Stimulated activated CD8-positive, alpha-beta memory T cell treated with anti-CD3 and anti-CD28 coated beads, Interleukin-2, amount 100 ng/mL, for 1 hour (primary cell): ENCODE measurements at places on chromosomes 7 and 10.

DNA sequence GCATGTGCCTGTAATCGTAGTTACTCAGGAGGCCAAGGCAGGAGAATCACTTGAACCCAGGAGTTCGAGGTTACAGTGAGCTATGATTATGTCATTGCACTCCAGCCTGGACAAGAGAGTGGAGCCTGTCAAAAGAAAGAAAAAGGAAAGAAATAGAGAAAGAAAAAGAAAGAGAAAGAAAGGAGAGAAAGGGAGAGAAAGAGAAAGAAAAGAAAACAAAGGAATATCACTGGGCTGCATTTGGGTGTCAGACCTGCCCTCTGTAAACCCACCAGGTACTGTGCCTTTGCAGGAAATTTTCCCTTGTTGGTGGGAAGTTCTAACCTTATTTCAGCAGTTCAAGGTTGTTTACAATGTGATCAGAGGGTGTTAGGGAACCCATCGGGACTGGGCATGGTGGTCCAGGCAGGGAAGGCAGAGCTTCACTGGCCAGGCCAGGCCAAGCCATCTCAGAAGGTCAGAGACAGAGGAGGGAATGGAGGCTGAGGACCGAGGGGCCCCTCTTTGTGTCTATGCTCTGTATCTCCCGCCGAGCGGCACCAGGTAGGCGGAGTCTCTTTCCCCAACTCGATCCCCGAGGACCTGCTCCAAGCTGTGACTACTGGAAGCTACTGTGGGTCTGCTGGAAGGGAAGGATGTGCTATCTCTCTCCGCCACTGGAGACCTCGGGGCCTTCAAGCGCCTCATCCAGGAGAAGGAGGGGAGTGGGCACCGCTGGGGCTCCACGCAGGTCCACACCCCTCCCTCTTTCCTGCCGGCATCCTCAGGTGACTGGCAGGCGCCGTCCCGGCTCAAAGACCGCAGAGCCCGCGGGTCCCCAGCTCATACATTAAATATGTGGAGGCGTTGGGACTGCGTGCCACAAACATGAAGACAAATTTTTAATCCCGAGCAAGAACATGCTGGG lies 15.2 kb upstream of the KAZALD1 start:
- no peak for DNase-seq

GRCh38 chr7:2521952-2522591 lies 2.5 kb downstream of the LFNG start:
- DNase-seq: no peak

DNA sequence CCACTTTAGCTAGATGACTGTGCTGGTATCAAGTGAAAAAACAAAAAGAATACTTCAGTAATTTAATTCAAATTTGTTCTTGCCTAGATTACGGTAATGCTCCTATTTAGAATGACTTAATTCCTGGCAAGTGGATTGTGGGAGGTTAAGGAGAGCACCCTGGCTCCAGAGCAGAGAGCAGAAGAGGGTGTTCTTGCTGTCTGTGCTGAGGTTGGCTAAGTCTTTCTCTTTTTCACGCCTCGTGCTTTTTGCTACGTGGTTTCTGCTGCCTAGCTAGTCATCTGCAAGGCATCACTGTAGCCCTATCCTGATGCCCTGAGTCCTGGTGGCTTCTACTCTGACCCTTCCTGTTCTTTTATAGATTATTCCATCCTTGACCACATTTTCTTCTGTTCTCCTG lies 101.4 kb downstream of the INSYN2A start:
- DNase-seq: no peak

DNA sequence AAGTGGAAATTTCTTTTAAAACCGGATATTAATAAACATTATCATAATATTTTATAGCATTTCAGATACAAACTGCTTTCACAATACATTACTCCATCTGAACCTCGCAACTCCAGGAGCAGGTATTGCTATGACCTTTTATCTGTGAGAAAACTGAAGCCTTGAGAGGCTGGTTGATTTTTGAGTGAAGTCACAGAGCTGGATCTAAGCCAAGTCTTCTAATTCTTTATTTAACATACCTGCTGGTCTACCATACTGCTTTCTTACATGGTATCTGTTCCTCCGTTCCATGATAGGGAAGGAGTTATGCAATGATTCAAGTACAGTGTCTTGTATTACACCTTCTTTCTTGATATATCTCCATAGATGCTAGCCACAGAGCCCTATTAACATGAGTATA lies 37.4 kb upstream of the ITGB8 start:
- DNase-seq: no peak

GRCh38 chr7:20795881-20796280 lies 9.2 kb upstream of the SP8 start:
- no peak for DNase-seq

DNA sequence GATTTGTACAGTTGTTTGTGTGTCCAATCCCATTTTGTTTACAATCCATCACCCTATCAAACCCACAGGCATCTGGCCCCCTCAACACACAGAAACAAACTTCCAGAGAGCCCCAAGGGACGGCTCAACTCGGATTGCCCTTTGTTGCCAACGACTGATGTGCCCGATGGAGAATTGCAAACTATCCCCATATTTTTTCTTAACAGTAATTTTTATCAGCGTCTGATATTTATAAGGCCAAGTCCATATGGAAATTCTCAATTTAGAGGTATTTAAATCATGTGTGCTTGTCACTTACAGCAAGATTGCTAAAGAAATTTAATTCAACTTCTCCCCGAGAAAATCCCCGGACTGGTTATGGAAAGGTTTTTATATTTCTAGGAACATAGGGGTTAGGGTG lies 113.9 kb upstream of the NPS start:
- no peak for DNase-seq

DNA sequence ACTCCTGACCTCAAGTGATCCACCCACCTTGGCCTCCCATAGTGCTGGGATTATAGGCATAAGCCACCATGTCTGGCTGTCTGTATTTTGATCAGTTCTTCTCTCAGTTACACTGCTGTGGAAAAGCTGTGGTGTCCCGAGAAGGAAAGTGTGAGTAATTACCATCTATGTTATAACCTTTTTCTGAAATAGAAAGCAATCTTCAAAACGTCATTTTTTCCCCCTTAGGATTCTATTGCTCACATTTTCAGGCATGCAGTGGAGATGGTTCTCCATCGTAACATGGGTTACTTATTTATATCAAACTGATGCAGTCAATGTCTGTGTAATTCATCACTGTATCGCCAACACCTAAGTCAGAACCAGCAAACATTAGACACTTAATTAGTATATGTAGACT lies 103.5 kb upstream of the FAM3C start:
- DNase-seq: no peak

DNA sequence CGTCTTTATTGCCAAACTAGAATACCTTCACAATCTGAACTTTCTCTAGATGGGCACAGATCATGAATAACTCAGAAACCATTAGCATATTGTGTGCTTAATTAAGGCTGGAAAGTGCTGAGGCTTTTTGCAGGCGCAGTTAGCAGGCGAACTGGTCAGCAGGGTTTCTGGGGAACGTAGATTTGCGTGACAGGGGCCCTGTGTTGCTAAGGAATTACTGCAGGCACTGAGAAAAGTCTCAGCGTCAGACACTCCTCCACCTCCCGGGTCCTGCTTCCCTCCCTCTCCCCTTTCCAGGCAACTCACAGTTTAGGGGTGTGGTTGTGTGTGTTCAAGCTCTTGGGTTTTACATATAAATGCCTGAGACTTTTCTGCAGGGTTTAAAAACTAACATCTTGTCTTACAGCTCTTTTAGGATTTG lies 2.2 kb downstream of the MAP3K8 start:
- no peak for DNase-seq

DNA sequence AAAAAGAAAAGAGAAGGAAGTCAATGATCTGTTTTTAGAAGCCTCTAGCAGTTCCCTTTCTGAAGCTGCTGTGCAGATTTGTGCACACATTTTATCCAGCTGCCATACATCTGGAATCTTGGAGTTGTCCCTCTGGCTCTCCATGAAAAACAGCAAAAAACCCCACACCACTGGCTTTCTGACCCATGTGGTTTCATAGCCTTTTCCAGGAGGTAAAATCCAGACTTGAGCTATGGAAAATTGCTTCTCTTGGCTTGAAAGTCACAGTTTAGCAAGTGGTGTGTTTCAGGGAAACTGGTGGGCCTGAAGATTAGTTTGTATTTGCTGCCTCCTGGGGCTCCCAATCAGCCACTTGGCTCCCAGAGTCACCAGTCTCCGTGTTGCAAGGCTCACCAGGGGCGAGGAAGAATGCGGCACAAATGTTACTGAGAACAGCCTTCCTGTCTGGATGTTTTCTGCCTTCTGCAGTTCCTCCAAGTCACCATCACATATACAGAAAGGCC lies 50.1 kb upstream of the ADRB1 start:
- DNase-seq: no peak

DNA sequence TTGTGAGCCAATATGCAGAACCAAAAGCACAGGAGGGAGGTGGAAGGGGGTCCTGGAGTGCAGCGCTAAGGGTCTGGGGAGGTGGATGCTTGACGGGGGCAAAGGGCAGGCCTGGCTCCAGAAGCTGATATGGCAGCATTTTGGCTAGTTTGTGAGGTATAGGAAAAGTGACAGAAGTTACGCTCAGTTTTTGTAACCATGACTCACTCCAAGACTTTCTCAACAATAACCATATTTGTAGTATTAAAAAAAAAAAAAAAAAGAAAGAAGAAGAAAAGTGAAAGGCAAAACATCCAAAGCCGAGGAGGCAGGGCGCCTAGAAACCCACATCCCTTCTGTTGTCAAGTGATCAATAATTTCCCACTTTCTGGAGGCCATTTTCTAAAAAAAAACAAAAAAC lies 92.3 kb downstream of the RNF216 start:
- no peak for DNase-seq

DNA sequence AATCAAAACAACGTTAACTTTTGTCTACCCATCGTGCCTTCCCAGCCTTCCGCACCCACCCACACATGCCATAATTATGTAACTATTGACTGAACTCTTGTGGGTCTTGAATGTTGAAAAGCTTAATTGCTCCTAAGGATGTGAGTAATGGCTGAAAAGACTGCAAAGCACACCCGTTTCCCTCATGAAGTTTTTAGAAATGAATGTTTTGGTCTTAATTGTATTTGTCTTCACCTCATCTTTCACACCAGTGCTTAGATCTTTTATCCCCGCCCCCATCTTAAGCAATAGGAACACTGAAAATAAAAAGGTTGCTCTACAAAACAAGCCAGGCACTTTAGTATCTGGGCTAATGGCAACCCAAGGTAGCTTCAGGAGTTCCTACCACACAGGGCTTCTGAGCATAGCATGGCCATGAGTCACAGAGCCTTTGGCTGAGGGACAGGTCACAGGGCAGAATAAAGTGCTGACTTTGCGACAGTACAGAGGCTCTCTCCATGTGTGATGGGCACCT lies 690.5 kb downstream of the PARD3 start:
- no peak for DNase-seq

- no peak for DNase-seq
Observed at GRCh38 chr10:116437076-116437692, 9.5 kb downstream of the PNLIPRP3 start.

DNA sequence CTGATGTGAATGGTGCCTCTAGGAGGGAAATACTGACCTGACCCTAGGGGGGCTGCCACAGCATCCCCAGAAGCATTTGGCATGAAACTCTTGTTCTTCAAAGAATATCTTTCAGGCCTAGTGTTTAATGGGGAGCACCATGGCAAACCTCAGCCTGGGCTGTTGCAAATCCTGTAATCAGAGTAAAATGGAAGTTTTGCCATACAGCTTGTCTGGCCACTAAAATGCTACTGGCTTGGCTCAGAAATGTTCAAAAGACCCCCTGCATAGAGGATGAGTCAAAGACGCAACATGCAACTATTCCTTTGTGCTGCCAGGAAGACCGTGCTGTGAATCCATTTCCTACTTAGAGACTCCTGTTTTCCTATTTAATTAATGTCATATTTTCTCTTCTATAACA lies 26.7 kb downstream of the HECW1 start:
- no peak for DNase-seq
